Activated CD4-positive, alpha-beta T cell treated with anti-CD3 and anti-CD28 coated beads, Interleukin-2, amount 10 ng/mL, durations not matched to agents 24 days and 14 days (primary cell): ENCODE measurements at places on chromosomes 4 and X. TPM values are rescaled to one million over a fixed set of nuclear protein-coding genes. Genes with fewer than 3 reads are reported as not detected.

The STATH gene
- total RNA-seq: not detected in 2 replicates

The CXorf65 gene
- 17.9 and 24.9 TPM in 2 replicates for total RNA-seq

The HS6ST2 gene
- total RNA-seq: 0.78 and 1.2 TPM in 2 replicates

DNA sequence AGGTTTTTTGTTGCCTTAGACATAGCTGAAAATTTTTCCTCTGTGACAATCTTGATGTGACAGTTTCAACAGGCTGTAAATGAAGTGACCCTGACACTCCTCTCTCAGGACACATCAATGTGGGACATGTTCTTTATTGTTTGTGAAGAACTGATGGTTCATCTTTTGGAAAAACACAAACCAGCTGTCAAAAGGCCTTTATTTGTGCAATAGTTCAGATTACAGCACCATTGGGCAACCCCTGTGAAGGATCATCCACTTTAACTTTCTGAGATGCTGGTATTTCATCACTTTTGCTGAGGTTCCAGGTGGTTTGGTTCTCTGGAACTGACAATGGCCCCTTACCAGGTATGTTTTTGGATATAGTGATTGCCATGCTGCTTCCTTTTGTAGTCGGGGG, 40.3 kb downstream of the OSTC start:
- no peak for DNase-seq
- H3K4me1 ChIP-seq: peaks cover 2% of the 10 kb centered on the region

DNA sequence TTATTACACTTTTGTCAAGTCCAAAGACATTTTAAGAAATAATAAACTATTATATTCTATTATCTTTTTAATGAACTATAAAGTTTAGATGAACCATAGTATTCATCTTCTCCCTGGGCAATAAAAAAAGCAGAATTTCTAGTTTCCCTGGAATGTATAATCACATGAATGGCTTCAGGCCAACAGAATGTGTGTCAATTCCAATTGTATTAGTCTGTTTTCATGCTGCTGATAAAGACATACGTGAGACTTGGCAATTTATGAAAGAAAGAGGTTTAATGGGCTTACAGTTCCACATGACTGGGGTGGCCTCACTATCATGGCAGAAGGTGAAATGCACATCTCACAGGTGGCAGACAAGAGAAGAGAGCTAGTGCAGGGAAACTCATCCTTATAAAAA, 70.7 kb upstream of the ANXA10 start:
- H3K4me1 ChIP-seq: no peaks in the 10 kb centered on the region
- no peak for DNase-seq
- H3K27me3 ChIP-seq: no peaks in the 10 kb centered on the region

GRCh38 chr4:128477540-128477939, 189.9 kb upstream of the PGRMC2 start:
- H3K4me3 ChIP-seq: no peak overlapping the region
- H3K36me3 ChIP-seq: no peaks in the 10 kb centered on the region
- H3K27me3 ChIP-seq: no peaks in the 10 kb centered on the region
- DNase-seq: no peak
